ENCODE measurements at places on chromosomes 16 and 17.

GRCh38 chr16:25925421-25925820 is 233.7 kb downstream of the HS3ST4 start:
- DNase-seq: peak; percentile 87

DNA sequence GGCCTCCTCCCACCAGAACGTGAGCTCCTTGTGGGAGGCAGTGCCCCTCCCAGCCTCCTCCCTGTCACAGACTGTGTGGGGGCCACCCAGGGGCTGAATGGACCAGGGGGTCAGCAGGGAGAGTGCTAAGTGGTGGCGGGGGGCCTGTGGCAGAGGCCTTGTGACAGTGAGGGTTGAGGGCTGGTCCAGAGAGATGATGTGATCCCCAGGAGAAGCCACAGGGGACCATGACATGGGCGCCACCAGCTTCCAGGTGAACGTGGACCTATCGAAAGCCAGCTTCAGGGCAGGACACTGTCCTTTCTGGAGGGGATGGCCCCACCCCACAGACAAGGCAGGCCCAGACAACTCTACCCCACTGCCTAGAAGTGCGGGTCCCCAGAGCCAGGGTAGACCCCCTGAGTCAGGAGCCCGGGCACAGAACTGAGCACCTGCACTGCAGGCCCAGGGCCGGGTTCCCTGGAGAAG is 3.1 kb downstream of the SPSB3 start:
- no peak for DNase-seq

DNA sequence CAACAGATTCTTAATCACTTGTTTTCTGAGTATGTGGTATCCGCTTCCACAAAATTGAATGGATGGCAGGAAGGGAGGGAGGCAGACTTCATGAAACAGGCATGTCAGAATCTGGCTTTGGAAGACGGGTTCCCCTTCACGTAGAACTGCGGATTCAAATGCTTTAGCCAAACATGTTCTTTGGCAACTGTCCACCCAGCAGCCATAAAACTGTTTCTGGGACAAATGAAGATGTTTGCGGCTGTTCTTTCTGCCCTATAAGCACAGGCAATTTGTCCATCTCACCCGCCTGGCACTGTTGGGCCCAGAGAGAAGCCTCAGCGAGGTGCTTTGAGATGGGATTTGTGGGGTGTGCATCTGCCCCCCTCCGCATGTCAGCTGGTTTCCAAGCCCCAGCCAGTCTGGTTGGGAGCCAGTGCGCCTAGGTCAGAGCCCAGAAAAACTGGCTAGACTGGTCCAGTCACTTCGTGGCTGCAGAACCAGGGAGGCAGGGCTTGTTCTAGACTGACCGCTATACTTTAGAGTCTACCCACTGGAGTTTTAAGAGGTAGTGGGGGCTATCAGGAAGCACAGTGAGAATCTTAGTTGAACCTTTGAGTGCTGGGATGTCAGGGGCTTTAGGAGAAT is 6.3 kb downstream of the CRHR1 start:
- peak; percentile 17 for DNase-seq

DNA sequence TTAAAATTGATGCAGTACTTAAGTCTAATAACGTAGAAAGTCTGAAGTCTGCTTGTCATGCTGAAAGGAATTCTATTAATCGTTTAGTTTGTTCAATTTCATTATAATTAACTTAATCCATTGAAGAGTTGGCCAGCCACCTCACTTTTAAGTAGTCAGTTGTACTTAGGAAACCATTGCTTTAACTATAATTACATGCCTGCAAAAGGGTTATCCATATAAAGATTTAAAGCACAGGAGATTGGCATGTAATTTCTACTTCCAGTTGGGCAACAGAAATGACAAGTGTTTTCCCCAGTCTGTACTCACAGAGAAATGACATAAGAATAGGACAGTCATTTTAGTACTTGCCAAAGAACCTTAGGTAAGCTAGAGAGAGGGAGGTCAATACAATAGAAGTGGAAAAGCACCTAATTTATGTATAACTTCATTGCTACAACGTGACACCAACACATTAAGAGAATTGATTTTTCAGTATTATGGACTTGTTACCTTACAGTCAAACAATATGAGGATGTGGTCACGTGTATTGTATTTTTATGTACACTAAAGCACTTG is 3.7 kb upstream of the USP32 start:
- DNase-seq: no peak

GRCh38 chr16:28616636-28617035 is 6.8 kb upstream of the SULT1A1 start:
- DNase-seq: no peak
